GM18507 (cell line): ENCODE measurements at places on chromosomes 1 and 21.
A peak's percentile ranks its signal among the peaks of the same experiment; 100 is the strongest.

GRCh38 chr1:204830747-204831146 is 39.9 kb upstream of the NFASC start:
- no peak for DNase-seq

DNA sequence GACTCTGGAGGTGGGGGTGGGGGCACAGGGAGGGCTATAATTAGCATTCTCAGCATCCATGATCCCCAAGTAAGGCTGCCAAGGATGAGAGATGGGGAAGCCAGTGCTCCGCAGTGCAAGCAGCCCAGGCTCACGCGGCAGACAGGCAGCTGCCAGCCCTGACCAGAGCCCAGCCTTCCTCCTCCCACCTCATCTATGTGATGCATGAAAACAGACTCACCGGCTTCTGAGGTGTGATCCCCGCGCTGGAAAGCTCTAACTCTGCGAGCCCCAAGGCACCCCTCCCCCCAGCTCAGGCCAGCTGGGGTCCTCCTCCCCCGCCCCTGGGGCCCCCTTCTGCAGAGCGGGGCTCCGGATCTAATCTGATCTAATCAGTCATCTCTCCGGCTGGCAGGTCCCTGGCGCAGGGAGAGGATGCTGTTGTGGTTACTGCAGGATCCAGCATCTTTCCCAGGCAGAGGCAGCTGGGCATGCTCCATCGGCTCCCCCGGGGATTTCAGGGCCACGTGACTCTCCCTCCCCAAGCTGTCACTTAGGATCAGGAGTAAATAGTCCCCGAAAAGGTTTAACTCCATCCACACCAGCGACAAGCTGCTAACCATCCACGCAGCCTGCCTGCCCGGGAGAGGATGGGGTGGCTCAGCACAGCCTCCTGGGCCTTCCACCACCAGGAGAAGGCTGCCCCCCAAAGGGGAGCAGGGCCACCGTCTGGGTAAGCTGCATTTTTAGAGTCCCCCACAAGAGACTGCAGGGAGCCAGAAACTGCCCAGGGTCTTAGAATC is at the start of gene PLEKHA6:
PLEKHA6 (minus strand) TSS at position 456 of the 782 bp plus-strand sequence. CDS start 86,202 bp downstream, outside the sequence.
- no peak for DNase-seq

DNA sequence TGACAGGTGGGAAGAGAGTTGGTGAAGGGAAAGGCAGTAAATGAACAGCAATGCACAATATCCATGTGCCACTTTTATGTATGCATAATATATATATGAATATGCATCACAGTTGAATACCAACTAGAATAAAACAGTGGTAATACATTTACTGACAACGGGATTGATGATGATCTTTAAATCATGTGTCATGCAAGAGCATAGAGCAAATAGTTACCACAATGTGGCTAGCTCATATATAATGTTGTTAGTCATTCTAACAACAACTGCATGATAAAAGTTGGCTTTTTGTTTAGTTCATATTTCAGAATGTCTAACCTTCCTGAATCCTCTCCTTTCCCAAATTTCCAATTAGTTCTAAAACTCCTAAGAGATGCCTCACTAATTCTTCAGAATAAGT is 46.4 kb downstream of the GORAB start:
- no peak for DNase-seq

- DNase-seq: no peak
Observed at GRCh38 chr1:9350013-9350908, 57.6 kb downstream of the SPSB1 start.

- DNase-seq: no peak
Observed at GRCh38 chr1:164611754-164612642, 53.0 kb downstream of the PBX1 start.

DNA sequence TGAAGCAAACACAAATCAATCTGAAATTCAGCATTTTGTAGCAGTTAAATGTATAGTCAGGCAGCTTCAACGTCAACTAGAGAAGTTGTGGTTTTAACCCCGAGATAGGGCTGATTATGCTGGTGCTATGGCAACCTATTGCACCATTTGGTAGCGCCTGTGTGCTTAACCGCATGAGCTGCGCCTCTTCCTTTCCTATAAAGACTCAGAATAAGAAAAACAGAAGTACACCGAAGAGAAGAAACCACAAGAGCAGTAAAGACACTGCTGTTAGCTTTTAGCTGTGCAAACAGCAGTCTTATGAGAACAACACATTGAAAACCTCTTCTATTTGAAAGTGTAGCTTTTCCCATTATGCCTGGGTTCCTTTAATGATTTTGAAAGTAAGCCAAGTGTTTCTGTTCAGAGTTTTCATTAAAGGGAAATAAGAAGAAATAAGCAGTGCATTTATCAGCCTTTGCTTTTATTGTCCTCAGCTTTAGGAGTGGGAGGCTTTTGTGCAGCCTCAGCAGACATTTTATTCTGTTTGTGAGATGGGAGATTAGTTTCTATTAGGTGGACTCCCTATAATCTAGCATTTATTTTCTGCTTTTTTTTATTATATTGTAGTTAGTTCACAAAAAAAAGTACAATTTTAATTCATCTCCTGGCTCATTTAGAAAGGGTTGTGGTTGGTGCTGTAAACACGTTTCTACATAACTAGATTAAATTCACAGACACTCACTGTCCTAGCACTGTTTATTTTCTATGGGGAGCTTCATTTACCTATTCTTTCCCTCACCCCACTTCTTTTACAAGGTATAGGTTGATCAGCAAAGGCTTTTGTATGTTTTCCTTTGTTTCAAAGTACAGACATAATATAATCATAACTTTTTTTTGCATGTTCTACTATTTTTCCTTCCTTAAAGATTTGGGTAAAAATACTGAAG is 43.3 kb downstream of the PTPRC start:
- peak; percentile 48 for DNase-seq

DNA sequence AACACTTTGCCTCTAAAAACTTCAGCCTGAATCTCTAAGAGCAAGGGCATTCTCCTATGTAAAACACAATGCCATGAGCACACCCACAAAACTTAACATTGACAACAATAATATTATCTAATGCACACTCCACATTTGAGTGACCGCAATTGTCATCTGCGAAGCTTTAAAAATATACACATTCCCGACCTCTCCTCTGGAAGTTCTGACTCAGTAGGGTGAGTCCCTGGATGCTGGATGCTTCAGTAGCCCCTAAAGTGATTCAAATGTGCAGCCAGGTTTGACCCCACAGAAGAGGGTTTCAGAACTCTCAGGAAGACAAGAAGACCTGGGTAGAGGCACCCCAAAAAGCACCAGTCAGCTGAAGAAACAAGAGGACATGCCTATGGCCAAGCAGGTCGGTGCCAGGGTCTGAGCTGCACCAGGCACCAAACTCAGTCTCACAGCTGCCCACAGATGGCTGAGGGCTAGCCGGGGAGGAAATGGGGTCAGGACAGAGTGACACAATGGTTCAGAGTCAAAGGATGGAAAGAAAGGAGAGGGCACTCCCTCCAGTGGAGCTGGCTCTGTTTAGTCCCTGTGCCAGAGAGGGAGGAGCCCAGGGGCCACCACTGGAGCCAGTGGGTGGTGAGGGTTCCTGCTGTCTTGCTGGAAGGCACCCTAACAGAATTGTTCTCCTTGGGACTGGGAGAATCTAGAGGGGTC is 17.4 kb downstream of the PIK3C2B start:
- DNase-seq: no peak

DNA sequence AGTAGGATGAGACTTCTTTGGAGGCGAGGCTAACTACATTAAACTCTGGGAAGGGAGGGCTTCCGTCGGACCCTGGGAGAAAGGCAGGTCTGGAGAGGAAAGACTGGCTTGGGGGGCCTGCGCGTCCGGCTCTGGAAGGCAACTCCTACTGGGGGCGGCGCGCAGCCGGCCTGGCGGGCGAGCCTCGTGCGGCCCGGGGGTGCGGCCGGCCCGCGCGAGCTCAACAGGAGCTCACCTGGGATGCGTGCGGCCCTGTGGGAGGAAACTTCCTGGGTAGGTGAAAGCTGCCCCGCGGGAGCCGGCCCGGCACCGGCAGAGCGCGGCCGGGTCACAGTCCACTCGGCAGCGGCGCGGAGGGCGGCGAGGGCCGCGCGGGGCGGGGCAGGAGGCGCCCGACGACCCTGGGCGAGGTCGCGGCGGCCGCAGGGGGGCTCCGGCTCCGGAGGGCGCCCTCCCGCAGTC is 449 bp downstream of the EPS15 start:
- peak; percentile 20 for DNase-seq

DNA sequence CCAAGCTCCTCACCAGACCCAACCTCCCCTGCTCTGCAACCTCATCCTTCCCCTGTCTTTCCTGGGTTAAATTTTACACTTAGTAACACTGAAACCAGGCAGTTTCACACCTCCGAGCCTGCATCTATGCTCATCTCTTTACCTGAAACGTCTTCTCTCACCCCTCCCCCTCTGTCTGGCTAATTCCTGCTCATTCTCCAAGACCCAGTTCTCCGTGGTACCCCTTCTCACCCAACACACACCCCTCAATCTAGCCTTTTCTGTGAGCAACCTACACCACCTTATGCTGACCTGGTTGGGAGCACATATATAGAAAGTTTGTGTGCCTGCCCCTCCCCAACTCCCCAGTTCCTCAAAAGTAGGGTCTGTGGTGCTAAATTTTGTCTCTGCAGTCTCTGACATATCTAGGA is 3.7 kb upstream of the KIAA1614 start:
- no peak for DNase-seq

GRCh38 chr1:62209931-62210595 is 15.4 kb downstream of the L1TD1 start:
- DNase-seq: no peak

GRCh38 chr1:190478149-190479049 is 735 bp upstream of the BRINP3 start:
- DNase-seq: no peak

DNA sequence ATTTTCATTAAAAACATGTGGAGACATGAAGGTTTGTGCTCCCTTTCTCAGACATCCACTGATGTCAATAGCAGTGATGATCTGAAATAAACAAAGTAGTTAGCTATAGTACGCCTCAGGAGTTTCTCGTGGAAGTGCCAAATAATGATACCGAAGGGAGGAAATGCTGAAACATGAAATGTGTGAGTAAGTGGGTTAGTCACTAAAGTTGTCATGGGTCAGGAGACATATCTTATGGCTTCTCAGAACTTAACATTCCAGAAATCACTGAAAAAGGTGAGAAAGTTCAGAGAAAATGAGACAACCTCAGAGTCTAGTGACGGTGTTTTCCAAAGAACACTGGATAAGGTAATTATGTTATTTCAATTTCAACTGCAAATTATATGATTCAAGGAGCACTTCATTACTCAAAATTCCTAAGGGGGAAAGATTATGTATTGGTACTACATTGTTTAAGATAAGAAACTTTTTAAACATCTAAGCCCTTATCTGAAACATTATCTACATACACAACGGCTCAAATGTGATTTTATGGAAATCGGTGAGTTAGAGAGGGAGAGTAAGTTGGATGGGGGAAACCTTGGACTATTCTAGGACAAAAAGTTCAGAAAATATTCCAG is 20.6 kb downstream of the NIBAN1 start:
- DNase-seq: no peak
